ENCODE measurements at places on chromosomes 2 and 18.

GRCh38 chr2:112727276-112728028, 6.6 kb downstream of the NT5DC4 start:
- DNase-seq, result no peak

DNA sequence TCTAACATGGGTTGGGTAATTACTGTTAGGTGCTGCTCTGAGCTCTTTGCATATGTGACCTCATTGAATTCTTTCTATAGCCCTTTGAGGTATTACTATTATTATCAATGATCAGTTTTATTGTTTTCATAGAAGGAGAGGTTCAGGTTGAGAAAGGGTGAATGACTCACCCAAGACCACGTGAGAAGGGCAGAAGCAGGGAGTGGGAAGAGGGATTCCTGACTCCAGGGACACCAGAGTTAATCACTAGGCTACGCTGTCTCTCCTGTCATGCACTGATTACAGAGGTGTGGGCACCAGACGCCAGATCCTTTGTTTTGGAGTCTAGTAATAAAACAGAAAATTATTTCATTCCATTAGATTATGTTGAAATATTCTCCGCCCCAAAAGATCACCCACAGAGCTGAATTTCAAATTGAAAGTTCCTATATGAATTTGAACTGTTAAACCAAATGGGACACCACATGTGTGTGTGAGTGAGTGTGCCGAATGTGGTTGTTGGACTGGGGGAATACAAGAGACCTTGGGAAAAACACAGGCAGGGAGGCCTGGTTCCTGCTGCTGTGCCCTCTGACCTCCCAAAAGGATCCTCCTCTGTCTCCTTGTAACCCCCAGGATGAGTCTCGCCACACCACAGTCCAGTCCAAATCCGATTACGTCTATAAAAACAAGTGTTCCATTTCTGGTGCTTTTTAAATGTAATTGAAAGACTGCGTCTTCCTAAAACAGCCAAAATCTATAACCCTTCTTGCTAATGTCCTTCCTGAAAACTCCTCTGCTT, 215.4 kb downstream of the ZNF521 start:
- peak; percentile 4 for DNase-seq

DNA sequence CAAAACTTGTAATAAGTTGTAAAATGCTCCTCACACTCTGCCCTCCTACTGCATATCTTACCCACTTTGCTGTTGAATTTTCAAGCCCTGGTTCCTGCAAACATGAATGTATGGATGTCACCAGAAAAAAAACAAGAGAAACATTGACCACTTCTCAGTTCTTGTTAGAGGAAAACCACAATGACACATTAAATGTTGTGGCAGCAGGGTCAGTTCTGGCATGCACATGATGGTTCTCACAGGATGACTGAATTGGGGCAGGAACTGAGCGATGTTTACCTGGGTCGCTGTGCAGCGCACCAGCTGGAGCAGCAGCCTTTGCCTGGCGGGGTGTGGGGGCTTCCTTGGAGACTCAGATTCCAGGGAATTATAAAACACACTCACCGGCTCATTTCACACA, 14.0 kb upstream of the PRKCE start:
- DNase-seq, result peak; percentile 49

DNA sequence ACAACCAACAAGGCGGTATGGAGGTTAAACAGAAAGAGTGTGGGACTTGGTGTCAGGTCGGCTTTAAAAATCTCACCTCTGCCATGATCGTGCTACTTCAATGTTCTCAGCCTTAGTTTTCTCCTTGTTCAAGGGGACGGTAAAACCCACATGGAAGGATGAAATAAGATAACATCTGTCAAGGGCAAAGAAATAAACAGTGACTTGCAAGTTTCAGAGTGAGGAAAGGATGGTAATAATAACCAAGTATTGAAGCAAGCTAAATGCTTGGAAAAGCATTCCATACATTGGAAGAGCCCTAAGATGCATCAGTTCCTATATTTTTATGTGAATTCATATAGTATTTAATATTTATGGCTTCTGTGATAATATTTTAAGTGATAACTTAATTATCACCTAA, 29.8 kb upstream of the LMAN1 start:
- DNase-seq, result no peak

DNA sequence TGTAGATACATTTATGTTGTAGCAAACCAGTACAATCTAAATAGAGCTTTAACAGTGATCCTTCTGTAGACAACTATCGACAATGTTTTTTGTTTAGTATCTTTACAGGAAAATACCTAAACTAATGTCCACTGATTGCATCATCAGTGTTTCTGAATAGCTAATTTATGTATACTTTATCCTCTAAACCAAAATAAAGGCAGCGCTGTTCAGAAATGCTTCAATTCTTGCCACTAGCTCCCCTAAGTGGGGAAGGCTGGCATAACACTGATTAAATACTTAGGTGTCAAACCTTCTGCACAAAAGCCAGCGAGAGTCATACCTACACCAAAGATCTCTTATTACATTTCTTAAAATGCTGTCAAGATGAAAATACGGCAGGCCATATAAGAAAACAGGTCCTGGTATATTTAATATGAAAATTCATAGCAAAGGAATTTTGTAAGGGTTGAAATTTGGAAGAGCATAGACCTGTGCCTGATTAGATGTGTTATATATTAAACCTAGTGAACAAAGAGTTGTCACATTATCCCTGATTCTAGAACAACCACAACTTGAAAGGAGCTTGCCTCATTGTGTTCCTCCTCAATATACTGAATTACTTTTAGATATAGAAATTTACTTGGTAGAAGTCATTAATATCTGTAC, 1693.4 kb upstream of the SLC39A10 start:
- DNase-seq, result peak; percentile 64

Data from fibroblast of skin of abdomen (primary cell).